ENCODE measurements at places on chromosomes 3 and 15.

DNA sequence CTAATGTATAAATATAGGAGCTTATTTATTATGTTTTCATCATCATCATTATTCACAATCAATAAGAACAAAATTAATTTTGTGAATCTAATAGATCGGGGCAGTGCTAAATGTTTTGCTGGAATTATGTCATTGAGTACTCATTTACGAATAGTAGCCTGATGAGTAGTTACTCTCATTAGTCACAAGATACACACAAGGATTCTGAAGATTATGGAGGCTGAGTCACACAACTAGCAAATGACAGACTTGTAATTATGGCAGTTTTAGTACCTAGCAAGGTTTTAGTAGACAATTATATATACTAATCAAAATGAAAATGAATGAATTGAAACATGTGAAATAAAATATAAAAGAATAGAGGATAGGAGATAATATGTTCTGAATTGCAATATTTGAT lies 954.2 kb downstream of the CADM2 start:
- DNase-seq: no peak

- DNase-seq: no peak
Measured at GRCh38 chr3:61066800-61067199, 184.5 kb downstream of the FHIT start.

- no peak for DNase-seq
Measured at GRCh38 chr3:9951126-9951525, 1.1 kb downstream of the PRRT3 start.

DNA sequence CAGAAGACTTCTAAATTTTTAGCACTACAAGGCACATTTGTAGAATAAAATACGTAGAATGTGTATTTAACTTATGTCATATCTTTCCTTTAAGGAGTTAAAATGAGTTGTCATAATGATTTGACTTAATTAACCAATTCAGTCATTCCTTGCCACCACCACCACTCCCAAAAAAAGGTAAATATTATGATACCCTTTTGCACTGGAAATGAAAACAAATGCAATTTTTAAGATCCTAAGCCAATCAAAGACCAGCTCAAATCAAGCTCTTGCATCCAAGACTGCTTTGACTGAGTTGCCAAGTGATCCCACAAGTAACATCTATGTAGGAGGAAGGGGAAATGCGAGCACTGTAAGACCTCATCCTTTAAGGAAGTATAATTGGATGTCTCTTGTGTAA lies 426.6 kb upstream of the ATP11B start:
- DNase-seq: no peak

DNA sequence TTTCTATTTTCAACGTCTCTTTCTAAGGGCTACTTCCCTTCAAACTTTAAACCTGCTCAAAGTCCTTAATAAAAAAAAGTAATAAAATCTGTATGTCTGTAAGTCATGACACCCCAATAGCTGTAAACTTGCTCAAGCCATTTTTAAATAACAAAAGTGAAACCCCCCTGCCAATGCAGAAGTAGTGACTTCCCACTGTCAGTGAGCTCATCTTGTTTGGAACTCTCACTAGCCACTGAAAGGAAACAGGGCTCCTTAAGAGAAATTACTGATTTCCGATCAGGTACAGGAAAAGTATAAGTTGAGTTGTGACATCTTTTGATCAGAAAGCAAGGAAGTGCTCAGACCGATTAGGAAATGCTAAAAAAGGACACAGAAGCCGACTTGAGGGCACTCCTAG lies 27.6 kb upstream of the GPR171 start:
- no peak for DNase-seq

DNA sequence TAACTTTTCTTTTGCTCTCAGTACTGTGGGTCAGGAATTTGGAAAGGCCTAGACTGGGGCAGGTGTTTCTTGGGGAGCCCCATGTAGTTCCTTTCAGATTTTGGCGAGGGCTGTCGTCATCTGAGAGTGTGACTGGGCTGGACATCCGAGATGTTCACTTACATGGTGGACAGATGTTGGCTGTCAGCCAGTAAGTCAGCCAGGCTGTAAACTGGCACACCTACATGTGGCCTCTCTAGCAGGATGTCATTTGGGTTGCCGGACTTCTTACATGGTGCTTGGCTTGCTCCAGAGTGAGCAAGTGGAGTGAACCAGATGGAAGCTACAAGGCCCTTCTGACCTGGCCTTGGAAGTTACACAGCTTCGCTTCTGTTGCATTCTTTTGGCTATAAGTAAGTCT lies 20.7 kb downstream of the TATDN2 start:
- no peak for DNase-seq

GRCh38 chr15:58918239-58918638 lies 15.2 kb downstream of the SLTM start:
- no peak for DNase-seq

DNA sequence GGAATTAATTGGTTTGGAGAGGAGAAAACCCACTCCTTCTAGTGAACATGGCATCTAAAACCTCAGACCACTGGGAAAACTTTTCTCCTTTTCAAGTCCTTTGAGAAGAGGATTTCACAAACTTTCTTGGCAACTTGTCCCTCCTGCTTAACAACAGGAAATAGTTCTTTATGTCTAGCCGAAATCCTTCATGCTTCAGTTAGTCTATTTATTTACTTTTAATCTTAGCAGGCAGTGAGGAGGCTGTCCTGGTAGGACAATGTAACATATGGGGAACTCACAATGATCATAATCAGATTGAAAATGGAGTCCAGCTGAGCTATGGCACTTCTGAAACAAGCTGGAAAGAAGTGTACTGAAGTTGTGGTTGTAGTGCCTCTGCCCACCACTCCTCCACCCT lies 50.6 kb downstream of the KY start:
- DNase-seq: no peak

GRCh38 chr3:38022896-38023709 lies 6.3 kb downstream of the PLCD1 start:
- no peak for DNase-seq

DNA sequence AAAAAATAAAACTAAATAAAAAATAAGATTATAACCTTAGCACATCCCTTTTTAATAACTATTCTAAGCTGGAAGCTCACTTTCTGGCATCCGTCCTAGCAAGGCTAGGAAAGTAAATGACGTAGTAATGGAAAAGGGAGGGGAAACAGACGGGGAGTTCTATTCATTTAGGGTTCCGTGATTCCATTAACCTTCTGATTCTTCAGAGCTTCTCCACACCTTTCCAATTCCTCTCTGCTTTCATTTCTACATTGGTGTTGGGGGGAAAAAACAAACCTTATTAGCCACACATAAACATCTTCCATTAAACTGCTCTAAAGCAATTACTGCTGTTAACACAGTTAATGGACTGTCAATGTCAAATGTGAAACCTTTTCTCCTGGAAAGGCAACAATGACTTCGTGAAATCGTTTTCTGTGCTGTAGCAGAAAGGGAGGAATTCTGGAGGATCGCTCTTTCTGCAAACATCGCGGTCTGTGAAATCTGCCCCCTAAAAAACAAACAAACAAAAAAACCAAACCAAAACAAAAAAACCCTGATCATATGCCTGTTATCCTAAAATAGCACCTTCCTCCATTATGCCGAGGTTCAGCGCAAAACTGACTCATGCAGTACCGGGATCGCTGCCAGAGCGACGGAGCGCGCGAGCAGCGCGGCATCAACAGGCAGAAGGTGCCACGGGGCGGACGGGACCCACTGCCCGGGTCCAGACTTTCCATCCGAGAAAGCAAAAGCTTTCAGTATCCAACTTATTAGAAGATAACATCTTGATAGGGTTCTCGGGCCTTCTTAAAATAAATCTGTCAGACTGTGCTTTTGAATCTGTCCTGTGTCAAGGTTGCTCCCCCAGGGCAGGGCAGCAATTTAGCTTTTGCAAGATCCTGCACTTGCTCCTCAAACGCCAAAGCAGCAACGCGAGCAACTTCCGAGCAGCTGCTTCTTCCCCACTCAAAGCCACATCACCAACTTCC lies 156.2 kb downstream of the FGF12 start:
- DNase-seq: peak; percentile 74

DNA sequence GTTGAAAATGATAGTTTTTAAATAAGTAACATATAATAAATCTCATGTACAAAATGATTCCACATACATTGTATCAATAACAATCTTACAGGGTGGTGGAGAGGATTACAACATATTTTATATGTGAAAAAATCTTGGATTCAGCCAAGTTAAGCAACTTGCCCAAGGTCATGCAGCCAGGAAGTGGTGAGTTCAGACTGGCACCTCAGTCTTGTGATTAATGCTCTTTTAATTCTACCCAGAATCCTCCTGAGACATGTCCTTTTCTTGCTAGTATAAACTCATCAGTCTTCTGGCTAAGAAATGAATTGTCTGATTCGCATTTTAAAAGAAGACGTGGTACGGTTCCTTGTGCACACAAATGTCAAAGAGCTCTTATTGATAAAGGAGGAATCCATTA lies 4.5 kb upstream of the MYRIP start:
- no peak for DNase-seq

- no peak for DNase-seq
Measured at GRCh38 chr15:39167164-39168058, 413.5 kb upstream of the THBS1 start.

- no peak for DNase-seq
Measured at GRCh38 chr15:79003301-79003700, 58.5 kb upstream of the CTSH start.

- no peak for DNase-seq
Measured at GRCh38 chr3:105580296-105580965, 213.7 kb downstream of the ALCAM start.

DNA sequence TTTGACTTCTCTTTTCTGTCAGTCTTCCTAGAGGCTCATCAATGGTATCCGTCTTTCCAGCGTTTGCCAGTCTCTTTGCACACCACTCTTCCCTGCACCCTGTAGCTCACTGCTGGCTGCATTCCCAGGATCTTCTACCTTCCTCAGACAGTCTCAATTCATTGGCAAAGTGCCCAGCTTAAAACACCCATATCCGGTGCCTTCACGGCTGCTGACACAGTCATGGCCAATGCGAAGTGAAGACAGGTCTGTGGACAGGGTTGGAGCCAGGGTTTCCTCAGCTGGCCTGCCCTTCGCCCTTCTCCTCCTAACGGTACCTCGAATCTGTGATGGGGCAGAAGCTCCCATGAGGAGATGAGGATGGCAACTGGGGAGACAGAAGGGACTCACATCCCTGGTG lies 36.1 kb downstream of the PTH1R start:
- DNase-seq: peak; percentile 54

DNA sequence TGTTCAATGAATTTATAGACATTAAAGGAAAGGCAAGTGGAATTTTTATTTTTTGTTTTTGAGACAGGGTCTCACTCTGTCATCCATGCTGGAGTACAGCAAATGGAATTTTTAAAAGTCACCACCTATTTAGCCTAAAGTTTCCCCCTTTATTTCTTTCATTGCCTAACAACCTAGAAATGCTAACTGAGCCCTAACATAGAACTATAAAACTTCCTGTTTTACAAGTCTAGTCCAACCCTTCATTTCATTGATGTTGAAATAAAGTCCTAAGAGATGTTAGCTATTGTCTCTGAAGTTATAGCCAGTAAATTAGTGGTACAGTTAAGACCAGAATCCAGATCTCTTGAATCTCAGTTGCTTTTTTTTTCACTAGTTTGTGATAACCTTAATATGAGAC lies 39.0 kb downstream of the MAPK6 start:
- DNase-seq: no peak

GRCh38 chr3:160649596-160649995 lies 27.4 kb upstream of the ARL14 start:
- DNase-seq: no peak

- DNase-seq: no peak
Measured at GRCh38 chr3:47888986-47889757, 86.2 kb downstream of the DHX30 start.

DNA sequence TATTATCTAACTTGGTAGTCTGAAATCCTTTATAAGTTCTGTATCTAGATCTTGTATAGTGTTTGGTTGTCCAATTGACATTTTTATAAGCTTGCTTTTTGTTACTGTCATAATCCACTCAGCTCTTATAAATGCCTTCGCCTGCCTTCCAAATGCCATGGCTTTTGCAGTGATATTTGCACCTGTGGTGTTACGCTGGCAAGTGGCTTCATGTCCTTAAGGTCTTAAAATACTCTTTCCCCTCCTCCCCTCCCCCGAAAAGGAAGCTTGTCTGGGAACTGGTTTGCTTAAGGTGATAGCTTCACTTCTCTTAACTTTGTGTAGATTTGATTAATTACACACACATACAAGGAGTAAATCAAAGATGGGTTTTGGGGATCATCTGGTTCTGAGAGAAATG lies 62.0 kb downstream of the ABHD2 start:
- no peak for DNase-seq

DNA sequence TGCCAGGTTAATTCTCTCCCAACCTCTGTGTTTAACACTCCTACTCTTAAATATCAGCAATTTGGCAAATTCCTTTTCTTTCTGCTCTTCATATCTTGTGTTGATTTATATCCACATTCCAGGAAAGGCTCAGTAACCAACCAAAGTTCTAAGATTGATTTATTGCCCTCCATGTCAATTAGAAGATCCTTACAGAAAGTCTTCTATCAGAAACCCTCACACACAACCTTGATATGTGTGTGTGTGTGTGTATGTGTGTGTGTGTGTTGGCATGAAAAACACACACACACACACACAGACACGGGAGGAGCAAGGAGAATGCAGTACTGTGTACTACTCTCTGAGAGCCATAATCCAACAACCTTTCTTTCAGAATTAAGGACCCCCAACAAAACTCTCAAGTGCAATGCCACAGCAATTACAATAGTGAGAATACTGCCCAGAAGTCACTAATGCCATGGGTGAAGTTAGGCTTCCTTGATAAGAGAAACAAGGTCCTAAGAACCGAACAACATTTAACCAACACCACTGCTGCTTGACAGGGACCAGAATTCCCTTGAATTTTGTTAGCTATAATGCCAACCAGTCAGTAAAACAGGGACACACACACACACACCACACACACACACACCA lies 1.1 kb downstream of the LSAMP start:
- no peak for DNase-seq

GRCh38 chr3:143848704-143849103 lies 436 bp upstream of the SLC9A9 start:
- no peak for DNase-seq

DNA sequence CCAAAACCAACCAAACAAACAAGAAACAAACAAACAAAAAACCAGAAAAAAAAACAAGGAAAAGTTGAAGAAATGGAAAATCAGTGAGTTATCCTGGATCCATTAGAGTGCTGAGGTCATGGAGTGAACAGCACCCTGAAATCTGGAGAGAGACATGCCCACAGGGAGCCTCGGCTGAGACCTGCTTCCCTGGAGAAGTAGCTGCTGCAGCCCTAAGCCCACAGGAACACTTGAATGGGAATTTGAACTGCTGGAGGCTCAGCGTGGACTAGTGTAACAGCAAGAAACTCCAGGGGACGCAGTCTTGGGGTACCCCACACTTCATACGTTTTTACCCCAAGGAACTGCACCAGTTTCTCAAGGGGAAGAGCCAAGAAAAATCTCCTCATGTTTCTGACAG lies 144.1 kb upstream of the UBE3A start:
- no peak for DNase-seq

DNA sequence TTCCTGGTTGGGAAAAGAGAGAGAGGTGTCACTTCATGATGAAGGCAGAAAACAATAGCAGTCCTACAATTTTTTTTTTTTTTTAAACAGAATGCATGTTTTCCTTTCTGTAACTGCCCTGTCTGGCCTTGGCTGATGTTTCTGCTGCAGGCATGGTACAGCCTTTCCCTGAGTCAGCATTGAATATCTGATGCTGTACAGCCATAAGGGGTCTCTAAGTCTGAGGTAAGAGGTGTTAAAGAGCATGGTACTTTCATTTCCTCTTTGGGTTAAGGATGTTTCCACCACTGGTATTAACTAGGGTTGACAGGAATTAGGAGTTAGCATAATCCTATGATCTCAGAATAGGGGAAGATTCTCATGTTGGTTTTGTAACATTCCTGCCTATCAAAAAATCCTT lies 147.4 kb downstream of the CHST2 start:
- DNase-seq: no peak

GRCh38 chr3:60743631-60744164 lies 507.6 kb downstream of the FHIT start:
- DNase-seq: no peak

Measured in NCI-H2171 (cell line).